Cardiac fibroblast (primary cell): ENCODE measurements at places on chromosomes 4 and X.

GRCh38 chr4:11232015-11232414 lies 196.7 kb downstream of the HS3ST1 start:
- DNase-seq, result peak; percentile 3

DNA sequence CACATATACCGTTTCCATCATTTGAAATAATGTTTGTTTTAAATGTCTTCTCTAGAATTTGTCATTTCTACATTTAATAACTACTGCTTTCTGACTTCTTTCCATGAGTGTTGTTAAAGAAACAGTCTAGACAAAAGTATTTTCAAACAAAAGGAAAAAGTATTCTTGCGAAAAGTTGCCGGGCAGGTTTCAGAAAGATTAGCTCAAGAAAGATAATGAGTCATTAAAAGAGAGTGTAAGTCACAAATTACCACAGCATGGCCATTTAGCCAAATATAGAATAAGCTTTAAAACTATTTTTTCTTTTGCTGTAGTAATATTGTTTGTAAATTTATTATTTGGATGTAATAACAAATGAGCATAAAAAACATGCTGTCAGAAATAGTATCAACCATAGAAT lies 493.0 kb downstream of the TLL1 start:
- DNase-seq, result no peak

DNA sequence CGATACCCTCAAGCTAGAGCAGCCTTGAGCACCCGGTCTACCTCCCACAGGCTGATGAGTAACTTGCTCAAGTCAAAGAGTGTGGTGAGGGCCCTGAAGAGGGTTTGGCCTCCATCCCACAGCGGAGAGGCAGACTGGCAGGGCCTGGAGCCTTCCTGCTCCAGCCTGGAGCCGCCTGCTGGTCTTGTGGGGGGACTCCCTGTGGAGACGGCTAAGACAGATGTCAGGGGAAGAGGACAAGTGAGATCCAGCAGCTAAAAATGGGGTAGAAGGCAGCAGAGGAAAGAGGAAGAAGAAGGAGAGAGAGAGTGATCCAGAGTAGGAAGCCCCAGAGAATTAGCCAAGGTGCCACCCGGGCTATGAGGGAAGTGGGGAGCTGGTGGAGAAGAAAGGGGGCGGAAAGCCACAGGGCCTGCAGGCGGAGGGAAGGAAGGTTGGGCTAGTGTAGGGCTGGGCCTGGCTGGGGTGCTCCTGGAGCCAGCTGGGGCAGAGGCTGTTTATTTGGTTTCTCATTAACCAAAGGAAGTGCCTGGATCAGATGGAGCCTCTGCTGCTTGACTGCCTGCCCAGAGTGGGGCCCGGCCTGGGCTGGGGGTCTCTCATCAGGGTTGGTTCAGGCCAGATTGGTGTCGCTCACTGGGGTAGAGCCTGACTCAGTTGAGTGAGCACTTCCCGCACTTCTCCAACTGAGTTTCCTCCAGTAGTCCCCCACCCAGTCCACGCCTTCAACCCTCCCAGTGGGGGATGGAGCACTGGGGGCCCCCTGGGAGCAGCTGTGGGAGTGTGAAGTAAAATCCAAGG lies 14.2 kb downstream of the EFNB1 start:
- DNase-seq, result no peak

- no peak for DNase-seq
Observed at GRCh38 chr4:124727331-124727890, 14.9 kb upstream of the ANKRD50 start.

GRCh38 chr4:3317656-3318211 lies 24.9 kb downstream of the RGS12 start:
- DNase-seq, result no peak

GRCh38 chrX:41314881-41315280 lies 19.1 kb upstream of the DDX3X start:
- no peak for DNase-seq

DNA sequence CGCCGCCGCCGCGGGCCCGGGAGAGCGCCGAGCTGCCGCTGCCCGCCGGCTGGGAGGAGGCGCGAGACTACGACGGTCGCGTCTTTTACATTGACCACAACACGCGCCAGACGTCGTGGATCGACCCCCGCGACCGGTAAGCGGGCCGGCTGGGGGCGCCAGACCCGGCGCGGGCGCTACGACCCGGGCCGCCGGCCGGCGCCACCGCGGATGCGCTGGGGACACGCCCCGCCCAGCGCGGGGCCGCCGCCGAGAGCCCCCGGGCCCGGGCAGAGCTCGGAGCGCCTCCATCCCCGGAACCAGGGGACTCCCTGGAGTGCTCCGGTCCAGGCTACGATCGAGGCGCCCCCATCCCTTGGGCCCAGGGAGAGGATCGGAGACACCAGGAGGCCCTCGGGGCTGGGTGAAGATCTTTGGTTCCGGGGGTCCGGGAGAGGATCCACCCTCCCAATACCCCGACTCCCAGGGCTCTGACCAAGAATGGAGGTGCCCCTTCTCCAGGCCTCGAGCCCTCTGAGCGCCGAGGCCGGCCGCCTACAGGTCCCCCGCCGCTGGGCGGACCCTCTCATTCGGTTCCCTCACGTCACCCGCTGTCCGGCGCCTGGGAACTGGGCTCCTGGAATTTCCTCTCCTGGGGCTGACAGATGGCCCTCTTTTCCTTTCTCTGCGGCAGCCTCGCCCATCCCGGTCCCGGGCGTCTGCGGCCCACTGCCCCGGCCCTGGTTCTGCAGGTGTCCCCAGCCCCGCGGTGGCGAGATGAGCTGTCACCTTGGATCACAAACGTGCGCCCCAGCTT lies 48.8 kb downstream of the CLDN34 start:
- no peak for DNase-seq

GRCh38 chrX:72317139-72317538 lies 11.4 kb upstream of the CITED1 start:
- DNase-seq, result no peak

GRCh38 chr4:32102896-32103295 lies 1382.7 kb downstream of the PCDH7 start:
- peak; percentile 9 for DNase-seq

DNA sequence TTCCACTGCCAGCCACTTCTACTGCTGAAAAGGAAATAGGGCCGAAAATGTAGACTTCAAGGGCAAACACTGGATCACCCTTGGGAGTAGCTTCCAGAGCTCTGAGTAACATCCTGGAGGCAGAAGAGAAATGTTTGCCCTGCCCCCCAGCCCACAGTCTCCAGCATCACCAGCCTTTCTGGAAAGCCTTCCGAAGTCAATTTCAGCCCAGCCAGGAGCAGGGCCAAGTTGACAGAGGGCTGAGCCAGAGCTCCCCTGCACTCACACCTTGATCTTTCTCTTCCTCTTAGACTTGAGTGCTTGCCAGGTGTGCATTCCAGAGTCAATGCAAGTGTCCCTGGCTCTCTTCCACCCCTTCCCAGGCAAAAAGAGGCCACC lies 35.2 kb downstream of the SLC25A5 start:
- peak; percentile 90 for DNase-seq

GRCh38 chrX:133607419-133608348 lies 192.4 kb upstream of the GPC4 start:
- no peak for DNase-seq

- no peak for DNase-seq
Observed at GRCh38 chr4:150598909-150599308, 17.0 kb downstream of the MAB21L2 start.

GRCh38 chrX:20500949-20501348 lies 234.2 kb upstream of the RPS6KA3 start:
- DNase-seq, result no peak

- DNase-seq, result peak; percentile 91
Observed at GRCh38 chr4:78864405-78865024, 74.7 kb downstream of the PAQR3 start.

DNA sequence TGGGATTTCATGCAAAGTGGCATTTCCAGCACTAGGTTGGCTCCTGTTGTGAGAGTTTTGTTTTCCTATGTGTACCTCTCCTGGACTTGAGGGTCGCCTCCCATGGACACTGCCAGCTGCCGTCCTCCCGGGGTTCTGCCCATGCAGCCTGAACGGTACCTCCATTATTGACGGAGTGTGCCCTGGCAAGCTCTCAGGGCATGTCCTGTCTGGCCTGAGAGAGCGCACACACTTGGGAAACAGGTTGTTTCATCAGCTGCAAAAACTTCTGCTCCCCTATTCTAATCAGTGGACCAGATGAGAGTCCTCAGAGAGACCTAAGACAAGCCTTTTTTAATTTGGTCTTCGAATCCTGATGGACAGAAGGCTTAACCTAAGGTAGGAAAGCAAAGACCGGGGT lies 56.6 kb upstream of the HOPX start:
- DNase-seq, result no peak

DNA sequence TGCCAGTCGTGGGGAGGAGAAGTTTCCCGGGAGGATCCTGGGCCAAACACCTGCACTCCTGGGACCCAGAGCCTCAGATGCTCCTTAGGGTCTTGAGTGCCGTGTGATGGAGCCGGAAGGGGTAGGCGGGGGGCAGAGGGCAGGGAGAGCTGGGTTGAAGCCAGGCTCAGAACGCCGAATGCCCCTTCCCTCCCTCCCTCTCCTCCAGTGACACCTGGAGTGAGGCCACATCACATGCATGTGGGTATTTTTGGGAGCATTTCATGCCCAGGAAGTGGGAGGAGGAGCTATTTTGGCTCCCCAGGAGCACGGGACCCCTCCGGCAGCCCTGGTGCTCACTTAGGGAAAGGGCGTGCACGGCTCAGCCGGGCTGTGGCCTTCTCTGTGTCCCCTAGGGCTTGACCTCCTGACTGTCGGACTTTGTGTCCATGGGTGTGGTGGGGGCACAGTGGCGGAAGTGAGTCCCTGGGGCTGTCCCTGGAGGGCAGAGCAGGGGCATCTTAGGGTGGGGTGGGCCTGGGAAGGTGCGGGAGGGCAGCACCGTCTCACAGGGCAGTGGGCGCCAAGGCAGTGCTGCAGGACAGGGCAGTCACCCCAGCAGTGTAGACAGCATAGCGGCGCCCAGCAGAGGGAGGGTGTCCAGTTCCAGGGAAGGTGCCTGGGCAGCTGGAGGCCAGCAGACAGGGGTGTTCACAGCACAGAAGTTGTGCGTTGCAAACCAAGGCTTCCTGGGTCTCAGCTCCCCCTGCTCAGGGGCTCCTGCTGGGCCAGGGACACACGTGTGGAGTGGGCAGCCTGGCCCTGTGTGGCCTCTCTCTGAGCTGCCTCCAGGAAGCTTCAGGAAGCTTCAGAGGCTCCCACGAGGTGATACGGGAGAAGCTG lies 4.9 kb upstream of the CPLX1 start:
- no peak for DNase-seq

GRCh38 chr4:117560329-117560728 lies 474.0 kb upstream of the NDST3 start:
- no peak for DNase-seq

DNA sequence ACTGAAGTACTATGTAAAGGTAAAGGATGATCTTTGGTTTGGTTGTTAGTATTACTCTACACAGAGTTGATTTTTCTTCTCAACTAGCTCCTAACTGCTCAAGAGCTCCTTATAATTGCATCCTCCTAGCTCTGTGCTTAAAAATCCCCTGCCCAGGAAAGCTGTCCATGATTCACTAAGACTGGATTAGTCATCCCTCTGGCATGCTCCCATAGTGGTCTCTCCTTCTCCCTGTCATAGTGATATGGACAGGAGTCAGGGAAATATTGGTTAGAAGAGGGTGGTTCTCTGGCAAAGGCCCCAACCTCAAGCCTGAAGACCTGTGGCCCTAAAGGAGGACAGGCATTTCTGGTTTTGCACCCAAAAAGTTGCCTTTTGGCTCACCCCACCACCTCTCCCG lies 242.3 kb upstream of the KCNIP4 start:
- DNase-seq, result peak; percentile 67

GRCh38 chr4:170386971-170387370 lies 297.2 kb upstream of the AADAT start:
- DNase-seq, result peak; percentile 53

DNA sequence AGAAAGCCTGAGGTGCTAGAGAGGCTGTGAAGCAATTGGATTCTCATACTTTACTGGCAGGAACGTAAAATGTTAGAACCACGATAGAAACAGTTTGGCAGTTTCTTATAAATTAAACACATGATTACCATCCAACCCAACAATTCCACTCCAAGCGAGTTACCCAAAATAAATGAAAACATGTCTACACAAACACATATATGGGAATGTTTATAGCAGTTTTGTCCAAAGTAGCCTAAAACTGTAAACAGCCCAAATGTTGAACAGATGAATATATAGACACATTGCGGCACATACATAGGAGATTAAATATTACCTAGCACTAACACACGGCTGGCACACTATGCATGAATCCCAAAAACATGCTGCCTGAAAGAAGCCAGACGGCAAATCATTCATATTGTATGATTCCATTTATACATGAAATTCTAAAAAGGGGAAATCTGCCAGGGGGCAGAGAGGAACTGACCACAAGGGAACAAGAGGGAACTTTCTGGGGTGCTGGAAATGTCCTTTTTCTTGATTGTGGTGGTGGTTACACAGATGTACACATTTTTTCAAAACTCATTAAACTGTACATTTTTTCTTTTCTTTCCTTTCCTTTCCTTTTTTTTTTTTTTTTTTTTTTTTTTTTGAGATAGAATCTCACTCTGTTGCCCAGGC lies 50.4 kb upstream of the SLC25A4 start:
- DNase-seq, result no peak

DNA sequence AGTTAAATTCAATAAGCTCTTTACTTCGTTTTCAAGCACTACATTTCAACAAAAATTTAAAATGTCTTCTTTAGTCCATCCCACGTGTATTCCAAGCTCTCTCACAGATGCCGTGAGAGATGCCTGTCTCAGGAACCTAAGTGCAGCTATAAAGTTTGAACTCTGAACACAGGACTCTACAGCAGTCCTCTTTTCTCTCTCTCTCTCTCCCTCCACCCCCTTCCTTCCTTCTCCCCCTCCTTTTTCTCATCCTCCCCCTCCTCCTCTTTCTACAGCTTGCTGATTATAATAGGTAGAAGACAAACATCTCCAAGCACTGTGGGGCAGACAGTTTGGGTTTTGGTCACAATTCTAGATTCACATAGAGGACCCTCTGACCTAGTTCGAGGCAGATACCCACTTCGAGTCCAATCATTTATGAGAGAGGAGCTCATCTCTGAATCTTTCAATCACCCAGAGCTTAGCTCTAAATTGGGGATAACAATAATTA lies 31.5 kb upstream of the DCLK2 start:
- DNase-seq, result no peak

GRCh38 chrX:13293700-13294099 lies 26.2 kb downstream of the ATXN3L start:
- no peak for DNase-seq
